ENCODE measurements at places on chromosomes 1 and 21.

DNA sequence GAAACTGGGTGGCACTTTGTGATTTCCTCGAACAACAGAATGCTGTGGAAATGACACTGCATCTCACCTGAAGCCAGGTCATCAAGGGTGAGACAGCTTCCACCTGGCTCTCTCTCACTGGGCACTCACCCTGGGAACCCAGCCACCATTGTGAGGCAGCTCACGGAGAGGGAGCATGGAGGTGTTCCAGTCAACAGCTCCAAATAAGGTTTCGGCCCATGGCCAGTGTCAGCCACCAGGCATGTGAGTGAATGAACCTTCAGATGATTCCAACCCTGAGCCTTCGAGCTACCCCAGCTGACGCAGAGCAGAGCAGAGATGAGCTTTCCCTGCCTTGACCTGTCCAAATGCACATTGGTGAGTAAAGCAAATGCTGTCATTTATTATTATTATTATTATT lies 58.1 kb downstream of the SYDE2 start:
- DNase-seq = no peak

DNA sequence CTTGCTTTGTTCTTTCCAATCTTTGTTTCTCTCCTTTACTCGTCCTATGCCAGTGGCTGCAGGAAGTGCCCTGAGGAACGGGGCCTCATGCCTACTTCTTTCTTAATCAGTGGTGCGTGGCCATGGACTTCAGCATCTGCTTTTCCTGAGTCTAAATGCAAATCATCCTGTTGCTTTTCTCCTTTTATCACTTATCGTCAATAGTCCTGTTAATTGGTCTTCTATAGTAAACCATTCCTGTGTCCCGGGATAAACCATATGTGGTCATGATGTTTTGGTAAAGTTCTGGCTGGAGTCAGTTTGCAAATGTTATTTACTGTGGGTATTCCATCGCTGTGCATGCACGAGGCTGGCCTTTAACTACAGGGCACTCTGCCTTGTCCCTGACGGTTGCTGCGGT lies 47.5 kb downstream of the AGPAT3 start:
- no peak for DNase-seq

- DNase-seq = no peak
Measured at GRCh38 chr21:38768471-38769063, 37.2 kb upstream of the ETS2 start.

DNA sequence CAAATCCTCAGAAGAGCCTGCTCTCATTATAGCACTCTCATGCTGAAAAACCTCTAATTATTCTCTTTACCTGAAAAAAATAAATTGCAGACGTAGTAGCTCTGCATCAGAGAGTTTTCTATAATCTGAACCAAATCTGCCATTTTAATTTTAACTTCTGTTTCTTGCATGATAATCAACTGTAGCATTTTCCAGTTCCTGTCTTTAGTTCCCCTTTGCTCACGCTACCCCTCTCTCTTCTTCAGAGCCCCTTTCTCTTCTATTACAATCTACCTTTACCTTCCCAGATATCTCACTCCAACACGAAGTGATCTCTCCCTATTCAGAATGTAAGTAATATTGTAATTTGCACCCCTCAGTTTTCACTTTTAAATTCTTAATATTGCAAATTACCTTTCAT lies 31.4 kb downstream of the FMO1 start:
- no peak for DNase-seq

DNA sequence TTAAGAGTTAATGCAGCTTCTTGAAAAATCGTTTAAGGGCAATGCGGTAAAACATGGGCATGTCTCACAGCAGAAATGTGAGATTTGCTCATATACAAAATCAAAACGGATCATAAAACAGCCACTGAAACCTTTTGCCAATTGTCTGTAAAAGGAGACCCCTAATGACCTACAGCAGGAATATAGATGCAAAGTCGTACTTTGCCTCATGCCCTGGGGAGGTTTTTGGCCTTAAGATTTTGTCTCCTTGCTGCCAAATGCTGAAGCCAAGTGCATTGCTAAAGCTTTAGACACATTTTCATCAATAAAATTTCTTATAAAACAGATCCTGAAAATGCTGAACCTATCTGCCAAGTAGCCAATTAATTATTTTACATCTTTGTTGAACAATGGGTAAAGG lies 226.9 kb downstream of the TGFB2 start:
- DNase-seq = no peak

DNA sequence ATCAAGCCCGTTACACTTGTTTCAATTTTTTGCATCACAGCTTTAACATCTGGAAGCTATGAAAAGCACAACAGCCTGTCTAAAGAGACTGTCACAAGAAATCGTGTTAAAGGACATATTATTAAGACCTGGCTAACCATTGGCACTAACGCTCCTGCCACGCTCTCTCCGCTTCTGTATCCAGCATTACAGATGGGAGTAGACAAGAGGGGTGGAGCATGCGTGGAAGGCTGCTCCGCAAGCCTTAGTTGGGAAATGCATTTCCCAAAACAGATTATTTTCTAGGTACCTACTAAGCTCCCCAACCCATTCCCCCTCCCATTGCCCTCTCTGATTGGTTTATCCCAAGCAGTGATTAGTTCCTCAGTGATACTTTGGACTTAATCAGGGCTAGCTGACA lies 72.4 kb downstream of the NTNG1 start:
- no peak for DNase-seq

DNA sequence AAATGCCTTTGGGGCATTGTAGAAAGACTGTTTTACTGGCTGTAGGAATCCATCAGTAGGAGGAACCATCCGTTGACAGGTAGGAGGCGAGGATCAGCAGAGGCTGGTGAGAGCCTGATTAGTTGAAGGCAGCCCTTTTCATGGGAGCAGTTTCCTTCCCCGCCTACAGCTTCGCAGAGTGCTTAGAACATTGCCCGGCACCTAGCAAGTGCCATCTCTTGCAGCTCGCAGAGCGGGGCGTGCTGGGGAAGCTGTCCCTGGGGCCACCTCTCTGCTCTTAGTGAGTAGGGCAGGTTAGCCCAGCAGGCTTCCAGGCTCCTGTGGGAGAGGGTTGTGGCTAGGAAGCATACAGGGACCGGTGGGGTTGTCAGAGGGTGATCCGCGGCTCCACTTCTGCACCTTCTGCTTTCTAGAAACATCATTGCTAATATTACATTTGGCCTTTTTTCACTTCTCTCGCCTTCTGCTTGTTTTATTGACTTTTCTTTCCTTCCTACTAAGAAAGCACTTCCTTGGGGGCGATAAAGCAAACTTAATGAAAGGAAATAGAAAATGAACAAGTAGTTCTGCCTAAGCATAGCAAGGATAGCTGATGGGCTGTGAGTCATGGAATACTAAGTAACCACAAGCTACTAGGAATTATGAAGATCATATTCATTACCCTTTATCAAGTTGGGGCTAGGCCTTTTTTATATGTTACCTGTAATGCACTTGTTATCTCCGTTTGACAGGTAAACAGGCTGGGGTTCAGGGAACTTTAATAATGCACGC lies 176.7 kb downstream of the GALNT2 start:
- no peak for DNase-seq

- no peak for DNase-seq
Measured at GRCh38 chr1:77438236-77438913, 156.6 kb downstream of the AK5 start.

GRCh38 chr1:103142461-103142860 lies 34.1 kb upstream of the COL11A1 start:
- DNase-seq = no peak

DNA sequence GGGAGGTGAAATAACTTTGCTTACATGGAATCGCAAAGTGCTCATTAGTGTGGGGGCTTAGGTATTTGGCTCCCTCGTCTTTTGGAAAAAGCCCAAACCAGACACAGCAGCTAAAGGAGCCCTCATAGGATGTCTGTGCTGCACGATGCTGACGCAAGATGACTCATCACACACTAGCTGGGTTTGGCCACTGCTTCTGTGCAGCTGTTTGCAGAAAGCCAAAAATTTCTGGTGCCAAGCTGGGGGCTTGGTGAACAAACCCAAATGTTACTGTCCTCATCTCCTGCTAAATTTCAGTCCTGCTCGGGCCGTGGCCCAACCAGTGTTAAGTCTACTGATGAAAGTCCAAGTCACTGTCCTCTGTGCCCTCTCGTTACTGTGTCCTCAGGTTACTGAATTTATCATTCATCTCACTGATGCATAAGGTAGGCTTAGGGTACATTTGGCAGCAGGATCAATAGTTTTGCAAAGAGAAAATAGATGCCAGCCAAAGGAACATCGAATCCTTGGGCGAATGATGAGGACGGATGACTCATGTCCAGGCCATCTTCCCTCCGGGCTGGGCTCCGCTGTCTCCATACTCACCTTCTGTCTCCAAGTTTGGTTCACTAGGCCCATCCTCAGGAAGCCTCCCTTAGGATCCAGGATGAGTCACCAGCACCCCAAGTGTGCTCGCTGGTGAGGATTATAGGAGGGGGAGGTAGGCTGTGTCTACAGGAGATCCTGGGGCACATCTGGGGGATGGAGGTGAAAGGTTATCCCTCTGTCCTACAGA lies 177.7 kb downstream of the ADSS2 start:
- no peak for DNase-seq

GRCh38 chr1:116573431-116574095 lies 2.7 kb upstream of the CD58 start:
- no peak for DNase-seq

DNA sequence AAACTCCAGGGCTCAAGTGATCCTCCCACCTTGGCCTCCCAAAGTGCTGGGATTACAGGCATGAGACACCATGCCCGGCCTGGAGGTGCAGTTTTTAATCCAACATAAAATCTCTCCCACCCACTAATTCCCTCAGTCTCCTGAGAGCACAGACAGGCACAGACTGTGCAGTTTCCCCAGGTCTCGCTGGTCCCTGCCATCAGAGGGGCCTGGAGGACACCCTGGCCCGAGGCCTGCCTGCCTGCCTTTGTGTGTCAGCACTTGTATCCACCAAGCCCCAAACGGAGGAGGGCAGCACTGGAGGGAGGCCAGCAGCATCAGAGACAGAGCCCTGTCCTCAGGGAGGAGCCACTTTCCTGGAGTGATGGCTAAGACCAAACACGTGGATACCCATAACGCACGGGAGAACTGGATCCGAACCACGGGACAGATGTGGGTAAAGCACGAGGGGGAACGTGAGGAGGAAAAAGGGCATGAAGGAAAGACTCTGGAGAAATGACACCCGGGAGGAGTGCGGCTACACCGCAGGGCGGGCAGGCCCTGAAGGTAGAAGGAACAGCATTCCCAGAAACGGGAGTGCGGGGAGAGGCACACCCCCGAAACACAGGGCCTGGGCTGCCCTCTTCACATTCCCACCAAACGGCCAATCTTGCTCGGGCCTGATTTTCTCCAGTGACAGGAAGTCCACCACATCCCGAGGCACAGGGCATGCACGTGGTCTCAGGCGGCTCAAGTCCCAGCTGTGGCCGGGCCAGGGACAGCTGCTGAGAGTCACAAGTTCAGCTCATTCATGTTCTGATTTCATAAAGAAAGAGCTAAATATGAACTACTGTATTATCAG lies 29.7 kb downstream of the NPHP4 start:
- no peak for DNase-seq

- peak; percentile 36 for DNase-seq
Measured at GRCh38 chr1:23422241-23422877, 2.2 kb downstream of the TCEA3 start.

GRCh38 chr1:206774093-206774492 lies 1.8 kb upstream of the IL10 start:
- no peak for DNase-seq

DNA sequence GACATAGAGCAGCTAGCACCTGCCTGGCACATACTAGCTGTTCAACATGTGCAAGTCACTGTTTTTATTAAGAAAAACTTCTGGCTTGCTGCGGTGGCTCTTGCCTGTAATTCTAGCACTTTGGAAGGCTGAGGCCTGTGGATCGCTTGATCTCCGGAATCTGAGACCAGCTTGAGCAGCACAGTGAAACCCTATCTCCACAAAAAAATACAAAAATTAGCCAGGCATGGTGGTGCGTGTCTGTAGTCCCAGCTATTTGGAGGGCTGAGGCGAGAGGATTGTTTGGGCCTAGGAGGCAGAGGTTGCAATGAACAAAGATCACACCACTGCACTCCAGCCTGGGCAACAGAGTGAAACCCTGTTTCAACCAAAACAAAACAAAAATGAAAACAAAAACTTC lies 27.7 kb upstream of the C8B start:
- no peak for DNase-seq

GRCh38 chr21:25838809-25839208 lies 104.0 kb downstream of the GABPA start:
- no peak for DNase-seq

DNA sequence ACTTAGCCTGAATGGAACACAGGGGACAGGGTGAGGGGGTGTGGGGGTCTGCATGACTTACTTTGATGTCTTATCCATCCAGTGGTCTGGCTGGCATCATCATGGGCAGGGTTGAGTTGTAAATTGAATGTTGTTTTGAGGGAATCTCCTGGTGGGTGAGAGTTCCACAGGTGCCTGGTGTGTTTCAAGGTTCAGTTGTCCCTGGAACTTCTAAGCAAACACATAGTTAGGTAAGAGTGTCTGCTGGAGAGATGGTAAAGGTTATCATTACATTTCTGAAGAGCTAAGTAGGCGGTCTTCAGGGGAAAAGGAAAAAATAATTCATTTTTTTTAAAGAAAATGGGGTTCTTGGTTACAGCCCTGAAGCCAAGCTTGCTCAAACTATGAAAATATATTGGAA lies 46.0 kb upstream of the SIPA1L2 start:
- no peak for DNase-seq

DNA sequence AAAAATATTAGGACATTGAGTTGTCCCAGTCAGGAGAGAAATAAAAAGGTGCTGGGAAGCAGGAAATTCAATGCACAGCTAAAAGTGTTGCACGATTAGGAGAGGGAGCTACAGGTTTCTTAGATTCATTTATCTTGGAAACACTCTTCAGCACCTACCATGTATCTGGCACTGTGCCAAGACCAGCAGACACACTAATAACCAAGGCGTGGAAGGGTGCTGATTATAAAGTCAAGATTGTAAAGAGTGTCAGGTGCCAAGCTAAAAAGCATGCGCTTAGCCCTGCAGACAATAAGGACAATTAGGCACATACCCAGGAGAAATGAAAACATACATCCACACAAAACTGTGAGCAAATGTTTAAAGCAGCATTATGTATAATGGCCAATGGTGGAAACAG lies 129.9 kb downstream of the DSCAM start:
- no peak for DNase-seq

DNA sequence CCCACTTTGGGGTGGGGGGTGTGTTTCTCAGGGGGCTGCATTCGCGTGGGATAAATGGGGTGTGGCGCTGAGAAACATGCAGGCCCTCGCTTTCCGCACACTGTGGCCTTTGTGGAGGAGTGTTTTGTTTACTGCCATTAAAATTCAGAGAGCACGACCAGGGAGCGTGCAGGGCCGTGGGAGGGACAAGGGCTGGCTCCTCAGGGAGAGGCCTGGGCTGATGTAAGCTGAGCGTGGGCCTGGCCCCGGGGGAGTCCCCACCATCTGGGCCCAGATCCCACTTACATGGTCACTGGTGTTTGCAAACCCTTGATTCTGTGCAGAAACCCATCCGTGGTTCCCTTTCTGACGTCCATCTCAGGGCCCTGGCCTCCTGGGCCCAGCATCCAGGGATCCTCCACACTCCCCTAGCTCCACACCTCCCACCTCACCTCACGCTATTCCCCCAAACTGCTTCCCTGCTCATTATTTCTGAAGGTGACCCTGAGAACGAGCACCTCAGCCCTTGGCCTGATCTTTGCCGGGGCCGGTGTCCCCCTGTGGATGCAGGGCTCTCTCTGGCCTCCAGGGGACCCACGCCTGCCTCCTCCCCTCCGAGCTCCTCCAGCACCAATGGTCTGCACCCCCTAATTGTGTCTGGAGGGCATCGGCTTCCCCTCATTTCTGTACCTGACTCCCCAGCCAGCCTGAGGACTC lies 92.5 kb upstream of the SIM2 start:
- no peak for DNase-seq
